ENCODE measurements at places on chromosomes 6 and 20.

GRCh38 chr20:46631212-46631869 lies 19.9 kb downstream of the SLC13A3 start:
- DNase-seq: no peak

GRCh38 chr6:7566617-7567173 lies 23.3 kb upstream of the SNRNP48 start:
- no peak for DNase-seq

DNA sequence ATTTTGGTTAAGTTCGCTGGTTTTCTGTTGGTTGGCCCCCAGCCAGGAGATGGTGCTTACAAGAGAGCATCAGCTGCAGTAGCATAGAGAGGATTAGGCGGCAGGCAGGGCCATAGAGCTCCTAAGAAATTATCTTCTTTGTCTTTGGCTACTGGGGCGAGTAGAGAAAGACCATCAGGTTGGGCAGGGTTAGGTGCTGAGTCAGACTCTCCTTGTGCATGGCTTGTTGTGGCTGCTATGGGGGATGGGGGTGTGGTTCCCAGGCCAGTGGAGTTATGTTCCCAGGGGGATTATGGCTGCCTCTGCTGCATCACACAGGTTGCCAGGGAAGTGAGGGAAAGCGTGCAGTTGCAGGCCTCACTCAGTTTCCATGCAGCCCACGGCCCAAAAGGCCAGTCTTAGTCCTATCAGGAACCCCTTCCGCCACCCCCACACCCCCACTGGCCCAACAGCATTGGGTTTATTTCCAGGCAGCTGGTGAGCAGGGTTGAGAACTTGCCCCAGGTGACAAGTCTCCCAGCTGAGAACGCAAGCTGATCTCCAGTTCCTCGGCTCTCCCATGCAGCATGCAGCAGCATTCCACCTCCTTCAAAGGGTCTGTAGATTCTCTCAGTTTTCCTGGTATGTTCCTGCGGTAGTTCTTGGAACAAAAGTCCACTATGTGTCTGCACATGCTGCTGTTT lies 243.7 kb downstream of the UTRN start:
- DNase-seq: no peak

DNA sequence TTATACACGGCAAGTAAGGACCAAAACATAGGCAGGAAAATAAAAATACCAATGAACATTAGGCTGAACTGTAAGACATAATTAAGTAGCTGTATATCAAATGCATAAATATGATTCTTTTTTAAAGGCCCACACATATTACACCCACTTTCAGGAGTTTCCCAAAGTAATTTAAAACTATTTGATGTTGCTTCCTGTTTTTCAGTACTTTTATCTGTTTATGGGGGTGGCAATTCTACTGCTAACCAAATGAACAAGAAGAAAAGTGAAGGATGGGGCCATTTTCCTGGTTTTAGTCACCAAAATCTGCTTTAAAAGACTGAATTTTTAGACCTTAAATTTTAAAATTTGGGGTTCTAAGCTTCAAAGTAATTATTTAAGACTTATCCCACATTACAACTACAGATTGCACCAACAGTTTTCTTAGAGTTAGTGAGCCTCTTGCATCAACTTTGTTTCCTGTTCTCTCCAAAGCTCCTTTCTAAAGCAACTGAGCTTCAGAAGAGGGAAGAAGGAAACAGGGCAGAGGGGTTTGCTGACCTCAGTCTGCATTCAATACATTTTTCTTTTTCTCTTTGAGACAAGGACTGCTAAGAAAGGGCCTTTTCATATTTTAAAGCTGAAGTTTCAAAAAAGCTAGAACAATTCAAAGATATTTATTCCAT lies 191.0 kb downstream of the BACH2 start:
- no peak for DNase-seq

All from stimulated activated CD4-positive, alpha-beta T cell treated with anti-CD3 and anti-CD28 coated beads, Interleukin-15, amount 100 ng/mL, for 1 hour (primary cell).